ENCODE measurements at places on chromosomes 11 and 22. TPM values are rescaled to one million over a fixed set of nuclear protein-coding genes. Genes with fewer than 3 reads are reported as not detected.

DNA sequence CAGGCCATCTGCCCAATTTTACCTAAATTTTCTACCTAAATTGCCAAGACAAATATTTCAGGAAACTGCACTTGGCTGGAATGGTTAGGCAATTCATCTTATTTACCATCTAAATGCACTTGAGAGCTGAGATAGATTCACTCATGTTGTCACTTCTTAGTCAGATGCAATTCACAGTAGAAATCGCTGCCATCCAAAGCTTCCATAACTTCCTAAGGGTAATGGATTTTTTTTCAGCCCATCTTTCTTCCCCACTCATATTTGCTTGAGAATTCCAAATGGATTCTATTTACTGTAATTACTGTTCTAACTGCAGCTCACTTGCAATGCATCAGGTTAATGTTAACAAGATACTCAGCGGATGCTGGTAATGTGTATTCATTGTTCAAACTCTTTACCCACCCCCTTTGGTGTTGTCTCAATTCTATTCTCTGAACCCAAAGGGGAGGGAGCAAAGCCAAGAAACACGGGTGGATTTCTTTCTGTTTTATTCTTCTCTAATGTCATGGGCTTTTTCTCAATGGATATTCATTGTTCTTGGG lies 96.0 kb downstream of the TENM4 start:
- no peak for DNase-seq

DNA sequence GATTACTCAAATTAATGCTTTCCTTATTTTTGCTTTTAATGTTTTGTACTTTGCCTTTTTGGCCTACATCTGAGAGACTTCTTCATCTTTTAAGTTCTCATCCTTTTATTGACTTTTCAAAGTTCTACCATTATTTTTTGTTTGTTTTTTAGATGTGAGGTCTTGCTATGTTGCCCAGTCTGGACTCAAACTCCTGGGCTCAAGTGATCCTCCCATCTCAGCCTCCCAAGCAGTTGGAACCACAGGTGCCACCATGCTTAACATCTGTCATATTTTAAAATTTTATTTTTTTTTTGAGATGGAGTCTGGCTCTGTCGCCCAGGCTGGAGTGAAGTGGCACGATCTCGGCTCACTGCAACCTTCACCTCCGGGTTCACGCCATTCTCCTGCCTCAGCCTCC lies 57.8 kb downstream of the PPP6R2 start:
- DNase-seq, result no peak

GRCh38 chr11:6571434-6572008 lies 31.9 kb downstream of the RRP8 start:
- DNase-seq, result no peak

DNA sequence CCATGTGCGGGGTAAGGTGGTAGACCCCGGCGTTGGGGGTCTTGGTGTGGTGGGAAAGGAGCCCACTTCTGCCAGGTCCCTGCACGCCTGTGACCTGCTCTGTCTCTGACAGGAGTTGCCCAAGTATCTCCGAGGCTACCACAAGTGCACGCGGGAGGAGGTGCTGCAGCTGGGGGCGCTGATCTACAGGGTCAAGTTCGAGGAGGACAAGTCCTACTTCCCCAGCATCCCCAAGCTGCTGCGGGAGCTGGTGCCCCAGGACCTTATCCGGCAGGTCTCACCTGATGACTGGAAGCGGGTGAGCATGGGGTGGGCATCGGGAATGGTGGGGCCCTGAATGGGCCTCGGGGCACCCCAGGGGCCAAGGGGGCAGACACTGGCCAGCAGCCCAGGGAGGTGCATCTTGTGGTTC lies 83.0 kb downstream of the MYO7A start:
- no peak for DNase-seq

DNA sequence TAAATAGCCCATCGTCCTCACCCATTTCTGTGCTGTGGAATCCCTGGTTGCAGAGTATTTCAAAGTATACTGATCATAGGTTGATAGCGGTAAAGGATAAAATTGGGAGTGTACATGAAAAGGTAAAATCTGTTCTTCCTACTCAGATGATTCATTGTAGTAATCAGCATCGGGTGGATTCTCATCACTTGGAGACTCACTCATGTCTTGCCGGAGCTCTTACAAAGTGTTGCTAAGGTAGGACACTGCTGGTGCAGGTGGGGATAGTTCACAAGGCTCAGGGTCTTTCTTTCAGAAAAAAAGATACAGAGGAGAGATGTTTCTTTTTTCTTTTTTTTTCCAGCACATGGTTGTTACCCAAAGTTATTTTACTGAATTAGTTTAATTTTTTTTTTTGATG lies 84.8 kb downstream of the MTNR1B start:
- no peak for DNase-seq

DNA sequence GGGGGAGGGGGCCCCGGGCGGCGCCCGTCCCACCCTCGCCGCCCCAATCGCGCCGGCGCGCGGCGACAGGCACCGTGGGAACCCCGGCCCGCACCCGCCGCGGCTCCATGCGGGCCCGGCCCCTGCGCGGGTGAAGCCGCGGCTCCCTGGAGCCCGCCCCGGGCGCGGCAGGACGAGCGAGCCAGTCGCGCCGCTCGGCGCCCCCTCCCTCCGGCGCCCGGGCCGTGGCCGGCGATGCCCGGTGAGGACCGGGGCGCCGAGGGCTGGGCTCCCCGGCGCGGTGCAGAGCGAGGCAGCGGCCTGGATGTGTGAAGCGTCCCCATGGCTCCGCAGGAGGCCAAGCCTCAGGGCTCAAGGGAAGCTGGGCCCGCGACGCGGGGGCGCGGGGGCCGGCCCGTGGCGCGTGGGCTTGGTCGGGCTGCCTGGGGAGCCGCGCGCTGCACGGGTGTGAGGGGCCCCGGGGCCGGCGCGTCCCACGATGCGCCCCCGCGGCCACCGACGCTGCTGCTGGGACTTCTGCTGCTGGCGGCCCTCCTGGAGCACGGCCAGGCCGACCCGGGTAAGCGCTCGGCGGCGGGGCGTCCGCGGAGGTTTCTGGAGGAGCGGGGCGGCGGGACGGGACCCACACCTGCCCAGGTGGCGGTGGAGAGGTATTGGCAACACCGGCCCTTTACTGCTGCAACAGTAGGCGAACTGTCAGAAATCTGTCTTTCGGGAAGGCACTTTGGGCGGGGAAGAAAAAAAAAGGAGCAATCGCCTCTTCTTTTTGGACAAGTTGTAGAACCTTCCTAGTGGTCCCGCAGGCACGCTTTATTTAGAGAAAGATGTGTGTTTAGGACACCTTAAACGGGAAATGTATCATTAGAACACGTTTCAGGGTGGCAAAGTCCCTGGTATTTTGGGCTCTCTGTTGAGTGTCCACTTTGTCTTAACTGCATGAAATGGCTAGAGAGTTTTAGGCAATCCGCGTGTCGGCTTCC lies 119.4 kb downstream of the HIPK3 start:
- DNase-seq, result peak; percentile 25

- no peak for DNase-seq
These were observed 76.5 kb upstream of the ARFGAP3 start for GRCh38 chr22:42933485-42934091.

DNA sequence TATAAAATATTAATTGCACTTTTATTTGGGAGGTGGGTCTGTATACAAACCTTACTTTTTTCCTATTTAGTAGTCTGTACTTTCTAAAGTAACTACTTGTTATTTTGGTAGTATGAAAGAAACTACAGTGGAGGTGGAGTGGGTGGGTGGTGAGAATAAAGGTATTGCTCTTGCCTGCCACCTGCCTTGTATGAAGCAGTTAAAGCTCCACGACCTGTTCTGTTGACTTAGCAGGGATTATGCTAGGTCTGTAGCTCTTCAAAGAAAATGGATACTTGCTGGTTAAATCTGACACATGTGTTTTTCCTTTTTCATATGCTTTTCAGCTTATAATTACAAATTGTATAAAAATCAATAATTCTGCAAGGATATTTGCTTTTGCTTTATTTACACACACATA lies 111.9 kb downstream of the EHF start:
- no peak for DNase-seq

The GAS2L1 gene
- 8.9 TPM for total RNA-seq

DNA sequence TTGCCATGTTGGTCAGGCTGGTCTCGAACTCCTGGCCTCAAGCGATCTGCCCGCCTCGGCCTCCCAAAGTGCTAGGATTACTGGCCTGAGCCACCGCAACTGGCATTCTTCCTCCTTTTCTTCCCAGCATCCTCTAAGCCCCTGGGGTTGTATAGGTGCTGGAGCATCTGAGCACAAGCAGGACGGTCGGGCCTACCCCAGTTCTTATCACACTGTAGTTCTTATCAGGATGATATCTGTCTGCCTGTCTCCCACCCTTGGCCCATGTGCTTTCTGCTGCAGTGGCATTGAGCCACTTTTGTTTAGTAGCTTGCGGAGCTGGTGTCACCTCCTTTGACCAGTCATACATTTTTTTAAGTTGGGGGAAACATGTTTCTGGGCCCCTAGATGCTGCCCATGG lies 1.9 kb downstream of the RHOD start:
- no peak for DNase-seq

The PLAAT4 gene
- not detected for total RNA-seq

The LUZP2 gene
- total RNA-seq, result 0.28 TPM

GRCh38 chr22:27719036-27719347 lies 82.6 kb downstream of the MN1 start:
- DNase-seq, result no peak

DNA sequence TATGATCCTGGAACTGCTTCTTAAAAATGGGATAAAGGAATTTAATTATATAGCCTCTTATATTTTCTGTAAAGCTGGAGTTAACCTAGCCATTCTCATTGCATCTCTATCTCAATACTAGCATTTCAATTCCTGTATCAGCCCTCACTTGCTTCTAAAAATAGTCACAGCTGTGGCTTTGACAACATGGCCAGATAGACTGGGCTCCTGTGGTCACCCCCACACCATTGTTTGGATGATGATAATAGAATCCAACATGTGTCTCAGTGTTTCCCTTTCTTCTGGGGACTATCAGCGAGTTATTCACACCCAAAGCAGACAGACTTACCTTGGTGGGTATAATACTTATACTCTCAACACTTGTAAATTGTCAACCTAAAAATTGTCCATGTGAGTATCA lies 6.9 kb downstream of the VWA5A start:
- no peak for DNase-seq

DNA sequence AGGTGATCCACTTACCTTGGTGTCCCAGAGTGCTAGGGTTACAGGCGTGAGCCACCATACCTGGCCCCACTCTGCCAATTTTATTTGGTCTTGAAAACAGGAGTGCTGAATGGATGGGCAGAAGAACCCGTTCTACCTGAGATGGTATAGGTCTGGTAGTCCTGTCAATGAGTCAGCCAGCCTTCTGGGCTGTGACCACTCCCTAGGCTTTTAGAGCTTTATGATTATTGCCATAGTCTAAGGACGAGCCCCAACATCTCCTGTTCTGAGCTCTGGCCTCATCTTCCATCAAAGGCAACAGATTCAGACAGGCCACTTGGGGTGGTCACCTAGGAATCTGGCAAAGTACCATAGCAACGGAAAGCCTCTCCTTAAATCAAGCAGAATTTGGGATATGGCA lies 11.5 kb downstream of the ZDHHC5 start:
- no peak for DNase-seq

DNA sequence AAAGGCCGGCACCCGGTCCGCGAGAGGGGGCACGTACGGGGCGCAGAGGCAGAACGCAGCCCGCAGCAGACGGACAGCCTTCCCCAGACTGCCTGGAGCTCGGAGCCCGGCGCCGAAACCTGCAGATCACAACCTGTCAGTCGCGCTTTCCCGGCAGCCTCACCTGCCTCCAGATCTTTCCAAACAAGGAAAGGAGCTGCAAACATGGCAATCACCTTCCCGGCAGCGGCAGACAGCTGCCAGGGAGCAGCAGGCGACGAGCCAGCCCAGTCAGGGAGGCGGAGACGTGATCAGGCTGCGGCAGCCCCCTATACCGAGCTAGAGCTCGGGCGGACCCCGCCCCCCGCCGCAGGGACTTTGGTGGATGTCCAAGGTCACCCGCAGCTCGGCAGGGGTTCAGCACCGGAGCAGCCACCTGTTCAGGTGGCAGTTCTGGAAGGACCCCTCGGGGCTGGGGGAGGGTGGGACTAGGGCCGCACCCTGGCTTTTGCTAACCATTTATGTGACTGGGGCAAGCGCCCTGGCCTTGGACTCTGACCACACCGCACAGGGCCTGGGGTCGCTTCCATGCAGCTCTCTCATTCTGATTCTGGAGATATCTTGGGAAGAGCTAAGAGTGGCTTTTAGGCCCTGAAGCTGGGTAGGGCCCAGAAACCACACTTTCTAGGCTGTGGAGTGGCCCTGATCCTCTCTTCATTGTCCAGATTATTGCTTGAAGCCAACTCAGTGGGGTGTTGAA lies 143.8 kb downstream of the NECTIN1 start:
- DNase-seq, result peak; percentile 36

The OR4A16 gene
- total RNA-seq, result not detected

The OR51E2 gene
- not detected for total RNA-seq

DNA sequence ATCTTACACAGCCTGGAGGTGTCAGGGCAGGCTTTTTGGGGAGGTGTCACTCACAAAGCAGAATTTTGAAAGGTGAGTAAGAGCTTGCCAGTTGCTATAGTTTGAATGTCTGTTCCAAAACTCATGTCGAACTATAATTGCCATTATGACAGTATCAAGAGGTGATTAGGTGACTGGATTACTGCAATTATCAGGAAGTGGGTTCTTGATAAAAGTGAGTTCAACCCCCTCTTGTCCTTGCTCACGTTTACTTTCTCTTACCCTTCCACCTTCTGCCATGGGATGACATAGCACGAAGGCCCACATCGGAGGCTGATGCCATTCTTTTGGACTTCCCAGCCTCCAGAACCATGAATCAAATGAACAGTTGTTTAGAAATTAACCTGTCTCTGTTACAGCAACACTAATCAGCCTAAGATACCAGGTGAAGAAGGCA lies 4.7 kb upstream of the C11orf86 start:
- no peak for DNase-seq

The GPHA2 gene
- not detected for total RNA-seq

- no peak for DNase-seq
These were observed 59.8 kb upstream of the CD5 start for GRCh38 chr11:61042537-61042936.

Data from neural crest cell (in vitro differentiated cells).